ENCODE measurements at places on chromosomes 4 and X.

GRCh38 chrX:128975745-128976144, 547.5 kb downstream of the SMARCA1 start:
- DNase-seq = no peak

DNA sequence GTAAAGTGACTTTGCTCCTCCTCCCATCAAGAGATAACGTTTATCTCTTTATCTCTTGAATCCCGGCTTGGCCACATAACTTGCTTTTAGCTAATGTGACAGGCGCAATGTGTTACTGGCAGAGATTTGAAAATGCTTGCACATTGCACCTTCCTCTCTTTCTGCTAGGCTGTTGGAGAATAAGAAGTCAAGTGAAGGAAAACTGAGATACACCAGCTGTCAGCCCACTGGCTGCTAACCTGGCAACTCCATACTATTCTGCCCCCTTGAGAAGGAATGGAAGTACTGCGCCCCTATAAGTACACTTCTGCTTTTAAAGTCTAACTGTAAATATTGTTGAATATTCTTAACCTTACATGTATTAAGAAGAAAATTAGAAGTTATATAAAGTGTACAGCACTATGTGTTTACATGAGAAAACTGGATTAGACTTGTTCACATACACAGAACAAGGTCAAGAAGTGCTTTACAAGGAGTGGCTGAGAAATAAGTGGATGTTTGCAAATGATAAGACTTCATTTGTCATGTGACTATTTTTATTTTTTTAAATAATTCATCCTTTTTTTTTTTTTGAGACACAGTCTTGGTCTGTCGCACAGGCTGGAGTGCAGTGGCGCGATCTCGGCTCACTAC, 424.5 kb upstream of the CTSO start:
- DNase-seq = no peak

GRCh38 chrX:145609951-145610511, 207.6 kb upstream of the SLITRK2 start:
- DNase-seq = no peak

GRCh38 chrX:113384628-113385027, 544.0 kb upstream of the AMOT start:
- DNase-seq = no peak

DNA sequence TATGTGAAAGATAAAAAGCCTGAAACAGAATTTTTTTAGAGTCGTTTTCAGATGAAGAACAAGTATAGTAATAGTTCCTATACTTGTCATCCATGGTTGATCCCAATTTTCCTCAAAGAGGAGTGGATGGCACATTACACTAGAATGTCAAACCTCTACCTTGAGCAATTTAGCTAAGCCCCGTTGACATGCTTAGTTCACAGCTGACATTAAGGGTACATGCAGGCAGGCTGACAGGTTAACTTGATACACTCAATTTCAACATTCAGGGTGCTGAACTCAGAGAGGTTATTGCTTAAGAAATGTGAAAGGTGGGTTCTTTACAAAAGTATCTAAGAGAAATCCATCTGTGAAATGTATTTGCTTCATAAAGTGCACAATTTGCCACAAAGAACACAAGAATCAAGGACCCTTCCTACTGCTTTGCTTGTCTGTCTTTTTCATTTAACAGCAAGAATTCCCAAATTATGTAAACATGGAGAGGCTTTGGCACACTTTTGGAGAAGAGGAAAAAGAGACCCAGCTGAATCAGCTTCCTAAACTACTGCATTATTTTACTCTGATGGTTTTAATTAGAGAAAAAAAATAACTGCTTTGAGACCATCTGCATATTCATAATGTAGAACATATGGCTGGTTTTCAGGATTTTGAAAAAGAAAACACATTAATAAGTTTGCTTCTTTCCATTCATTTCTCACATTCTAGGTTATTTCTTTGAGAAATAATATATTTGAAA, 122.5 kb upstream of the DDIT4L start:
- DNase-seq = no peak

GRCh38 chr4:14621731-14622463, 380.4 kb upstream of the CPEB2 start:
- no peak for DNase-seq

- no peak for DNase-seq
Observed at GRCh38 chrX:24702362-24703184, 8.9 kb downstream of the POLA1 start.

DNA sequence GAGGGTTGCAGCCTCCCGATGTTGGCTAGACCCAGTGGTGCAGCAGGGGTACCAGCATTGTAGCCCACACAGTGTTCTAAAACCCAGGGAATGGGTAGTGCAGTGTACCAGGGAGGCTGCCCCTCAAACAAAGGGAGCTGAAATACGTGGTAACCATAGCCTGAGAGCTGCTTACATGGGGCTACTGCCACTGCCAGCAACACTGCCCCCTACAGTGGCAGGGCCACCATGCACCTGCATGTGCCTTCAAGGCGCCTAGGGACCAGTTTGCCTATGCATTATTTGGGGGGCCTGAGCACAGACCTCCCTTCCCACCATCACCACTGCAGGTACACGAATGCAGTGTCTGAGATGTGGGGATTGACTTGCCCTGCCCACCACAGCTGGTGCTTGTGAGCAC, 21.0 kb upstream of the BMP15 start:
- DNase-seq = no peak

- DNase-seq = no peak
Observed at GRCh38 chrX:3415011-3415410, 68.6 kb upstream of the MXRA5 start.

DNA sequence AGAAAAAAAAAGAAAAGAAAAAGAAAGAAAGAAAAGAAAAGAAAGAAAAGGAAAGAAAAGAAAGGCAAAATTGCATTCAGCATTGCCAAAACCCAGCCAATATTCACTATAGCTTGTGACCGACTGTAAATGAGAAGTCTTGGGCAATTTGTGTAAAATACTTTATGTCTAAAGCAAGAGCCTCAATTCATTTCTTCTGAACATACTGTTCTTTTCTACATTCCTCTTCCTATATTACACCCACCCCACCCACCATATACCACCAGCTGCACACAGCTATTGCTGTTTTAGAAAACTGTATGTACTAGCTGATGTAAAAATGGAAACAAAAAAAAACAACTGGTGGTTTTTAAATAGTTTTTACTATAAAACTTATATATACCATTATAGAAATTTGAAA, 156.9 kb upstream of the TTC29 start:
- DNase-seq = no peak

DNA sequence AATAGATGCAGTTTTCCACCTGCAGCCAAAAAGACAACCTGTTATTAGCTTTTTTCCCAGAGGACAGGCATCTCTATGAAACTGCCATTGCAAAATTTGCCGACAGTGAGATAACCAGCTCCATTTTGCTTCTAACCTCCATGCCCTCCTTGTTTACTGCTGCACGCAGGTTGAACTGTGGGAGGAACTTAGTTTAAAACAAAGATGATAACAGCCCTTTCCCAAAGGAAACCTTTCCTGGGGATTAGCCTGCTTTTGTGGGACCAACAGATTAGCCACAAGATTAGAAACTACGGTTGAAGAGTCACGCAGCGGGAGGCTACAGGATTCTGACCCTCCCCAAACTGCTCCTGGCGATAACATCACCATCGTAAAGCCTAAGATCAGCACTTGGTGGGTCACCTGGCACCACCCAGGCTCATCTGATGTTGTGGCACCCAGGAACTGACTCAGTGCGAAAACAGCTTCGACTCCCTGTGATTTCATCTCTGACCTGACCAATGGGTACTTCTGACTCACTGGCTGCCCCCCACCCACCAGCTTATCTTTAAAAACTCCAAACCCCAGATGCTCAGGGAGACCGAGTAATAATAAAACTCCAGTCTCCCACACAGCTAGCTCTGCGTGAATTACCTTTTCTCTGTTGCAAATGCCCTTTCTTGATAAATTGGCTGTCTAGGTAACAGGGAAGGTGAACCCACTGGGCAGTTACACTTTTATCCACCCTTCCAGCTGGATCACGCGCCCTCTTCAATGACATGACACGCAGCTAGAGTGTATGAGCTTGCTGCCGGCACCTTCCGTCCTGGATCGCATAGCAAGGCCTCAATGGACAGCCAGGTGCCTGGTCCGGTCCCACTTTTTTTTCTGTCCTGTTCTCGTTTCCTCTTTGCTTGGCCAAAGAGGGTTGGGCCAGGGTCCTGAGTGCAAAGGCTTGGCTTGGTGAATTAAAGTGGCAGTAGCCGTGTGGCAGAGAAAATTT, 27.2 kb downstream of the NOP14 start:
- no peak for DNase-seq

GRCh38 chr4:111650146-111650545, 495.1 kb upstream of the FAM241A start:
- DNase-seq = no peak

- DNase-seq = no peak
Observed at GRCh38 chrX:1400742-1401471, 9.0 kb upstream of the SLC25A6 start.

- no peak for DNase-seq
Observed at GRCh38 chrX:46279925-46280313, 265.3 kb downstream of the ZNF674 start.

- no peak for DNase-seq
Observed at GRCh38 chr4:25160714-25161592, 704 bp upstream of the SEPSECS start.

DNA sequence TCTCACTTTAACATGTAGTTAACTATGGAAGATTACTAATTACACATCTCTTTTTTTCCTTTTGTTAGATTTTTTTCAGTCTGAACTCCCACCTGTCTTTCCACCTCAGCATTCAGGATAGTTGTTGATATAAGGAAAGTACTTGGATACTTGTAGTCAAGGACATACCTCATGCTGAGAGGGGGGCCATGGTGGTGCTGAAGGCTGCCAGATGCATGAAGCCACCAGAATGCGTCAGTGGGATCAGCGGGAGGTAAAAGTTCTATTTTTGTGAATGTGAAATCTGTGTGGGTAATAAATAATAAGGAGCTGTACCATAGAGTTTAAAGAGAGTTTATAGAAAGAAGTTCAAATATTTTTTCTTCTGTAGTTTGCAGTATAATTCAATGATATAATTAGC, 13.1 kb upstream of the NDST4 start:
- peak; percentile 74 for DNase-seq

GRCh38 chr4:114284629-114285028, 305.2 kb upstream of the ARSJ start:
- no peak for DNase-seq

GRCh38 chr4:54625391-54625790, 32.4 kb upstream of the KIT start:
- DNase-seq = no peak

DNA sequence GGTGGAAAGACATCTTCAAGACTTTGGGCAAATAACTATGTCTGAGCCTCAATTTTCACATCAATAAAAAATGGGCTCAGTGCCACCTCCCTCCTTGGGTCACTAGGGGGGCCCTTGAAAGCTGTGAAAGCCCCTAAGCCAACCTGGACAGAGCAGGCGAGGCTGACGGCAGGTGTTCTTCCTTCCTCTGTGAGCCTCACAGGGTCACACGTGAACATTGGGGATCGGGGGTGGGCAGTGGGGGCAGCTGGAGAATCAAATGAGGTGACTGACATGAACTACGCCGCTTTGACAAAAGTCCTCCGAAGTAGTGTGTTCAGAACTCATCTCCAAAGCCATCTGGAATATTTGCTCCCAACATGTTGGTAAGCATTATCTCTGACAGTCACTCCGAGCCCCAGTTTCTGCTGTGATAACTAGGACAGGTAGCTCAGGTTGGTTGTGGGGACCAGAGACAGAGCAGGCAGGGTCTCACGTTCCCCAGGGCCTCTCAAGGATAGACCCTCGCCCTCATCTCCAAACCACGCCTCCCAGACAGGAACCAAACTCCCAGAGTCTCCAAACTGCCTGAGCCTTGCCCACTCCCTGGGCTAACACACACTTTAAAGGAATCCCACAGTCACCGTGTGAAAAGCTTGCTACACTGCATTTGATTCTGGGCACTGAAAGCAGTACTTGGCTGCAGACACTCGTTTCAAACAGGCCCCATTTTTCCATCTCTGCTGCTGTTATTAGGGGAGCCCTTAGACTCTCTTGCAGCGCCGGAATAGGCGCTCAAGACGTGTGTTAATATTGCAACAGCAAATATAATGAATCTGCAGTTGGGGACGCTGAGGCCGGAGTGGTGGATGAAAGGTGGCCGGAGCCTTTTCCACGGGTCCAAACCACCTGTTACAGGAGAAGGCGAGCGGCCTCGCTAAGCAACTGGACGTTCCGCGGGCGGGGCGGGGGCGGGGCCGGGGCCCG, 717 bp upstream of the WFS1 start:
- no peak for DNase-seq

DNA sequence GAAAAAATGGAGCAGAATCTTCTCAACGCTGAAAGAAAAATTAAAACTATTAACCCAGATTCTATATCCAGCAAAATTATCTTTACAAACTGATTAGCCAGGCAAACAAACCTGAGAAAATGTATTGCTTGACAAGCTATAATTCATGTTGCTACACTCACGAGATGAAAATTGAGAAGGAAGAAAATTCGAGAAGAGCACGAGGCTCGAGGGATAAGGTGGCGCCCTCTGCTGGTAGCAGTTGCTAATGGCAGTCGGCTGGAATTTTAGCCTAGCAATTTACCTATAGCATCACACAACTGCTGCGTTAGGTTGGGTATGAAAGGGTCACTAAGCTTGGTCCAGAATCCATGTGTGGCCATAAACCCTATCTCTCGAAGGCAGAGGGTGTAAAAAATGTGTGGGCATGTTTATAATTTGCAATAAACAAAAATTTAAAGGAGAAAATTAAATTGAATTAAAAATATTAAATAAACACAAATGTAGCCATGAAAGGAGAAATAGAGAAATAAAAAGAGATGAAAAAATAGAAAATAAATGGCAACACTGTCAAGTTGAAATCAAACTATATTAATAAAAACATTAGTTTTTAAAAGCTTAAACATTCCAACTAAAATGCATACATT, 126.6 kb downstream of the PPP4R3C start:
- peak; percentile 2 for DNase-seq

DNA sequence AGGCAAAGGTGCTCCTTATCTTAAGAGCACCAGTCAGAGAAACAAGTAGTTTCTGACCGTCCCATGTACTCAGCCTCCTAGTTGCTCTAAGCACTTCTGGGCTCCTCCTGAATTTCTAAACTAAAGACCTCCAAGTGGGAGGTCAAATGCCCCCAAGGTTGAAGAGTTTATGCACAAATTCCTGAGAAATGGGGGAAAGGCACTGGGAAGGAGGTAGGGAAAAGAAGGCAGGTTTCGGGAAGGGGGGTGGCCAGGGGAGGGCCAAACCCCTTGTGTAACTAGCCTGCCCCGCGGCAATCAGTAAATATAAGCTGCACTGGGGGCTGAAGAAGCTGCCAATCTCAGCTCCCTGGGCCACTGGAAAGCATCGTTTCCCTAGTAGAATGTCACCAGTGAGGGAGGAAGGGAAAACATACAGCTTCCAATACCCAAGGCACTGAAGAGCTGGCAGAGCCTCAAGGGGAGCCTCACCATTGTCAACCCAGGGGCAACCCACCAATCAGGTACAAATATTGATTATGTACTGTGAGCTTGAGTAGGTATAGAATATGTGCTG, 3.4 kb downstream of the FOXO4 start:
- DNase-seq = no peak

All from SHP77 treated with DMSO at 0.1 percent for 48 hours (cell line).